NCI-H774 (cell line): ENCODE measurements at places on chromosomes 12 and 14.
A peak's percentile ranks its signal among the peaks of the same experiment; 100 is the strongest.

DNA sequence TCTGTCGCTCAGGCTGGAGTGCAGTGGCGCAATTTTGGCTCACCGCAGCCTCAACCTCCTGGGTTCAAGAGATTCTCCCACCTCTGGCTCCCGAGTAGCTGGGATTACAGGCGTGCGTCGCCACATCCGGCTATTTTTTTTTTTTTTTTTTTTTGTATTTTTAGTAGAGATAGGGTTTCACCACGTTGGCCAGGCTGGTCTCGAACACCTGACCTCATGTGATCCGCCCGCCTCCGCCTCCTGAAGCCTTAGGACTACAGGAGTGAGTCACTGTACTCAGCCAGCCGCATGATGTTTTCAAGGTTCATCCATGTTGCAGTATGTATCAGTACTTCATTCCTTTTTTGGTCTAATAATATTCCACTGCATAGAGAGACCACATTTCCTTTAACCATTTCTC lies 2.4 kb upstream of the RNF34 start:
- DNase-seq: no peak

GRCh38 chr12:78145398-78145797 lies 314.7 kb downstream of the NAV3 start:
- DNase-seq: no peak

DNA sequence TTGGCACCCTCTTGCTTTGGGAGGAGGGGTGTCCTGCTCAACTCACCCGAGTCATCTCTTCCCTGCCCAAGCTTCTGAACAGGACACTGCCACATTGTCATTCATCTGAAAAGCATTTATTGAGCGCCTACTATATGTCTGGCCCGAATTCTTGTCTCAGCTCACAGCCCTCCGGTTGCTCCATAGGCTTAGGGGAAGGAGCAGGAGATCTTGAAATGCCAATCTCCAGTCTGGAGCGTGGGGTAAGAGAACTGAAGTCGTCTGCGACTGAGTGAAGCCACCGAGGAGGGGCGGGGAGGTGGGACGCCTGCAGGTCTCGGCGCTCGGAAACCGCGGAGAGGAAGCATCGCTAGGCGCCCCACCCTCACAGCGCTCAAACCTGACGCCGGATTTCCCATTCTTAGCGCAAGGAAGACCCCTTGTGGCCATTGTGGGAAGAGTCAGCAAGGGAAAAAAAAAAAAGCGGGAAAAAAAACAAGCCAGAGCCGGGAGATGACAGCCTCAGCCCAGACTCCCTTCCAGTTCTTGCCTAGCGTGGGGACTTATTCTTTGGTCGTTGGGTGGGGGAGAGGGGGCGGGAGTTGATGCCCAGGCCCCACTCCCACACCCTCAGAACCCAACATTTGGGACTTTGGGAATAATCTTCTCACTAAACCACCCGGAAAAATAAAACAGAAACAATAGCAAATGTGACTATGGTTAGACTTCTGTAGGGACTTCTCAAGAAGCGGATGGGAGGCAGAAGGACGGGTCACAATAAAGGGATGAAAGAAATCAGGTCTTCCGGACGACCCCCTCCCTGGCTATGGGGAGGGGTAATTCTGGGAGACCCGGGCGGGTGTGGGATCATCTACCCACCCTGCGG lies 28.2 kb upstream of the SMUG1 start:
- peak; percentile 89 for DNase-seq

GRCh38 chr14:53881161-53881871 lies 75.3 kb downstream of the BMP4 start:
- no peak for DNase-seq

DNA sequence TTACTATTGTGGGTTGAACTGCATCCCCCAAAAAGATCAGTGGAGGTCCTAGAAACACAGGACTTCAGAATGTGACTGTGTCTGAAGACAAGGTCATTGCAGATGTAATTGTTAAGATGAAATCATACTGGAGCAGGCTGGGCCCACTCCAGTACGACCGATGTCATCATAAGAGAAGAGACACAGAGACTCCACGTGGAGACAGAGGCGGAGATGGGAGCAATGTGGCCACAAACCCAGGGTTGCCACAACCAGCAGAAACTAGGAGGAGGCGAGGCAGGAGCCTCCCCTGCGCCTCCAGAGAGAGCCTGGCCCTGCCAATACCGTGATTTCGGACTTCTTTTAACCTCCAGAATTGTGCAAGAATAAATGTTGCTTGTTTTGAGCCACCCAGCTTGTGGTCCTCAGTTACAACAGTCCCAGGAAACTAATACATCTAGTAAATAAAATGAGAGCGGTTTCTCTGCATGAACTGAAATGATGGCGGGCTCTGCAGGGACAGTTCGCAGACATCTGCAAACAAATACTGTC lies 25.7 kb upstream of the FZD10 start:
- DNase-seq: no peak
